ENCODE measurements at places on chromosomes 1 and 21. TPM values are rescaled to one million over a fixed set of nuclear protein-coding genes. Genes with fewer than 3 reads are reported as not detected.

SPRR2E gene
- not detected for total RNA-seq

SLC45A1 gene
- 1.1 TPM for total RNA-seq

NEK2 gene
- total RNA-seq, result 93.3 TPM

SLC44A3 gene
- total RNA-seq, result 1.7 TPM

DNA sequence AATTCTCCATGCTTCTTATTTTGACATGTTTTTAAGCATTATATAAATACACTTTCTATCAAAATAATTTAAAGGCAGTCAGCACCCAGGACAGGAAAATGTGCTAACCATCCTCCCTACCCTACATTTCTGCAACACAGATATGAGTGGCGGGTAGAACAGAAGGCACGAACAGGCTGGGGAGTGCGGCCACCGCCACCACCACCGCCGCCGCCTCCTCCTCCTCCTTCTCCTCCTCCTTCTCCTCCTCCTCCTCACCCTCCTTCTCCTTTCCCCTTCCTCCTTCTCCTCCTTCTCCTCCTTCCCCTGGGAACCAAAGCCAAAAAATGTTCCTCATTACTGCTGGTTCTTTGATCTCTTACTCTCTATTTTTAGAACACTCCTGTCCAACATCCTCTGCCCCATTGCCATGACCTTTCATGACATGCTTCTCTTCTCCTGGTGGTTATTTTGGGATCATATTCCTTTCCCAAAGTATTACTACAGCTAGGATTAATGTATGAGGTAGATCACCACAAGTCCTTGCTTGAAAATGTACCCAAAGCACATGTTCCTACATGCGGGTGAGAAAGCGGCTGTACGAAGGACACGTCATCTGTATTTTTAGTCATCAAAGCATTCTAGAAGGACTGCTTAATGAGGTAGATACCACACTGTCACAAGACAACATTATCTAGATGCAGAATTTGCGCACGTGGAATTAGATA, 24.5 kb upstream of the CCN1 start:
- no peak for DNase-seq

DNA sequence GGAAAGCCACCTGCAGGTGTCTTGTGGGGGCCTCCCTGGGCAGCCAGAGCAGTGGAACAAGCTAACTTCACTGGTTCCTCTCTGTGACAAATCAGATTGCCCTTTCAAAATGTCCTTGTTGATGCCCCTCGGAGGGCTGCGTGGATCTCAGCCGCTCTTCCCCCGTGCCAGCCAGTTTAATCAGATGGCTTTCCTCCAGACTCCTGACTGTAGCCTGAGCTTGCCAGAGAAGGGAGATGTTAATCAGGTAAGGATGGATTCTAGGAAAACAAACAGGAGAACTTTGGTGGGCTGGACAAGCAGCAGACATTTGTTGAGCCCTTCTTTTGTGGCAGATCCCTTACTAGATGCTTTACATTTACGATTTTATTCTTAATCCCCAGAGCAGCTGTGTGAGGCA, 88.2 kb downstream of the DMRTA2 start:
- no peak for DNase-seq

GRCh38 chr1:234840843-234841242, 230.9 kb upstream of the IRF2BP2 start:
- DNase-seq, result no peak

DNA sequence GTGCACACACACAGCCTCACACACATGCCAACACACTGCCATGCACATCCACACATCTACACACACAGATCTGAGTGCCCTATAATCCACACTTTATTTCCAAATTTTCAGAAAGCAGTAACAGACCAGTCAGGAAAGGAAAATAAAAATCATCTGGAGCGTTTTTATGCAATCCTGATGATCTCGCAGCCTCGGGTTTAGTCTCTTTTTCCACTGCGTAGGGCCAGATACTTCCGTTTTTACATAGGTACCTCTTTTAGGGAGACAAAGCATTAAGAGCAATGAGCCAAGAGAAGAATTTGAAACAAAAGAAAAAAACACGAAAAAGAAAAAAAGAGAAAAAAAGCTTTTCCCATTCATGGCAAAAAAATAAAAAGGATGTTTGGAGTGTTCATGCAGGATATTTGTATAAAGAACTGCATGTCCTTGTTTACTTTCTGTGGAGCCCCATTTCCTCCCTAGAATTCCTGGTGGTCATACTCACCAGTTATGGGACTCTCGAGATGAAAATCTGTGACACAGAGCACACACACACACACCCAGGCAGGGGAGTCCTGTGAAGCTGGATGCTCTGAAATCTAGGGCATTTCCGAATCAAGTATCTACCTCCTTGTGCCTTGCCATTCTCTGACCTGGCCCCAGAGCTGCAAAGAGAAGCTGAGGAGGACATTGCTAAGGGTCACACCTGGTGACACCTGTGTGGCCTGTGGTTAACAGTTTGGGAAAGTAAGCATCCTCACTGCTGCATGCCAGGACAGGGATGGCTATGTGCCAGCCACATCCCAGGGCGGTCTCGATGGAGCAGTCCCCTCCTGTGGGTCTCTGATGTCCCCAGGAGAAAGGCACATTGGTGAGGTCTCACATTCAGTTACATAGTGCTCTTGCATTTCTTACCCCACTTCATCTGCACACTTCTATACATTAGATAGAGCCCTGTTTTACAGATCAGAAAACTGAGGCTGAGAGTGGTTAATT, 83.6 kb downstream of the RUNX1 start:
- no peak for DNase-seq

DNA sequence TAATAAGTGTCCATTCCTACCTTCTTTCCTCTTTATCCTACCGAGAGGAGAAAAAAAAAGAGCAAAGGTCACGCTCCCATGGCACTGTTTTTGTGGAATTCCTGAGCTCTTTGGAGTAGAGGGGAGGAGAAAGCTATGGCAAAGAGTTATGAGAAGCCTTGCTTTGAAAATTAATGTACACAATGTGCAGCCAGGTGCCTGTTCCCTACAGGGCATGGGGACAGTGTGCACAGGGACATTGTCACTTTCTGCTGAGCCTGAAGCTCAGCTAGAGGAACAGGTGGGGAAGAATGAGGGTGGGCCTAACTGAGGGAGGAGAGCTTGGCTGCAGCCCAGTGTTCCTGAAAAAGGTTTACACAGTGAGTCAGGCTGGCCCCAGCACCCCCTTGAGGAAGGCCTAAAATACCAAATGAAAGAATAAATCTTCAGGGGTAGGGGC, 66.1 kb downstream of the PLXNA2 start:
- no peak for DNase-seq

DNA sequence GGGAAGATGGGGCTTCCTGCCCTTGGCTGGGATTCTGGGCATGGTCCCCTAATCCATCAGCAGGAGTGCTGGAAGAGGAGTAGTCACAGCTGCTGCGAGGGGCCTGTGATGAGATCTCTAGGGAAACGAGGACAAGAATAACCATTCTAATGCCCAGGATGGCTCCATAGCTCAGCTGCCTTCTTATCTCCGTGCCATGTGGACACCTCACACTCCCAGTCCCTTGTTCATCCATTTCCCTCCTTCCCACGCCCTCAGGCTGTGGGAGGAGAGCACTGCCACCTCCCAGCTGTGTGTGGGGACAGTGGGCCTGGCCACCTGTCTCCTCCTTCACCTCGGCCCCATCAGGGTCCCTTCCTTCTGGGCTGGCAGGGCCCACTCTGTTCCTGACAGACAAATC, 16.1 kb upstream of the ETV3 start:
- DNase-seq, result no peak

GRCh38 chr1:202639500-202639899, 70.8 kb downstream of the SYT2 start:
- DNase-seq, result peak; percentile 68

GRCh38 chr21:45886610-45887026, 95.0 kb upstream of the COL6A1 start:
- DNase-seq, result no peak

- DNase-seq, result peak; percentile 36
Observed at GRCh38 chr21:32726839-32727686, 750 bp downstream of the SYNJ1 start.

DNA sequence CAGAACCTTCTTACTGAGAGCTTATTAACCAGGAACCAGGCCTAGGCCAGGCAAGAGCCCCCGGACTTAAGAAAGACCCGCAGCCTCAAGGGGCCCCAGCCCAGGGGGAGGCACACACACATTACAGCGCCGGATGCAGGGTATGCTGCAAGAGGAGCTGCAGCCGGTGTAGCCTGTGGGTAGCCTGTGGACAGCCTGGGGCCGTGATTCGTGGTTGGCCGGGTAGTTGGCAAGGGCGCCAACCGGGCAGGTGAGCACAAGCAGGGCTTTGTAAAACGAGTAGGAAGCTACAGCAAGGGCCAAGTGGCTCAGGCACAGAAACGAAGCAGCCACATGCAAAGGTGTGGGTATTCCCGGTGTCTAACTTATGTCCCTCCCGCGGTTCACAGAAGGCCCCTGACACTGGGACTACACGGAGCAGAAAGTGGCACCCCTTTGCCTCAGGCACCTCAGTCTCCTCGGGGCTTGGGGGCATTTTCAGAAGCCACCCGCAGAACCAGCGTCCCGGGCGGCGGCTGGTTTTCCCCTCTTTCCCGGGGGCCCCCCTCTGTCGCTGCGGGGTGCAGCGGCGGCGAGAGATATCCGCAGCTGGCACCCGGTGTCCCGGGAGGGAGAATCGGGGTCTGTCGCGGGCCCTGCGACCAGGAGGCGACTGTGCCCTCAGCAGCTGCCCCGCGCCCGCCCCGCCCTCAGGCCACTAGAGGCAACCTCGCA, 40.8 kb downstream of the KIAA1614 start:
- no peak for DNase-seq
